Substantia nigra (tissue), 51 donors: ENCODE measurements at places on chromosomes 7 and 10.

GRCh38 chr10:33790521-33791271 is 456.2 kb upstream of the NRP1 start:
- DNase-seq = no peak

- DNase-seq = no peak
Measured at GRCh38 chr7:67588631-67589030, 592.0 kb downstream of the TYW1 start.

DNA sequence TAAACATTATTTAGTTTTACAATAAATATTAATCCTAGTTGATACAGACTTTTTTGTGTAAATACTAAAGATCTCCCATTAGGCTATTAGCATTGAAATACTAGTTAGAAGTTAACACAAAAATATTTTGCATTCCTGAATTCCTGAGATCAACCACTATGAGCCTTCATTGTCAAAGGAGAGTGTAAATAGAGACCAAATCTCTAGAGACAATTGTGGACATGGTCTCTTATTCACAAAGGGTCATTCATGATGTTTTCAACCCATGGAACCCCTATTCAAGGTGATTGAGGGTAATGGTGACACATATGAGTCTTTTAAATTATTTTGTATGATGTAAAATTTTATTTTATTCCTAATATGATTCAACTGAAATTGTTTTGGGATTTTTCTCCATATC is 1454.8 kb upstream of the LRRTM3 start:
- no peak for DNase-seq

DNA sequence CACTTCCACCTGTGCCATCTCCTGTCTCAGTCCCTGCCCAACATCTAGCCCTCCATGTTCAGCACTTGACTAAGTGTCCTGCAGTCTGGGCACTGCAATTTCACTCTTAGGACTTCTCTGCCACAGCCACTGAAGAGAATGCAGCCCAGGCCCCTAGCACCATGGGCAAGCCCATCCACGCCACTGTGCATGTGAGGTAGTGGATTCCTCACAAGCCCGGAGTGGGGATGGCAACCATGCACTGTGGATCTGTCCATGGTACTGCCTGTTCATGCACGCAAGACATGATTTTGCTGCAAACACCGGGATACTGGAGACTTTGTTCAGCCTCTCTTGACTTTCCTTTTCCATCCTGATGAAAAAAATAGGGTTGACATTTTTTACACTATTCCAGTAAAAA is 12.3 kb downstream of the DDC start:
- DNase-seq = no peak

DNA sequence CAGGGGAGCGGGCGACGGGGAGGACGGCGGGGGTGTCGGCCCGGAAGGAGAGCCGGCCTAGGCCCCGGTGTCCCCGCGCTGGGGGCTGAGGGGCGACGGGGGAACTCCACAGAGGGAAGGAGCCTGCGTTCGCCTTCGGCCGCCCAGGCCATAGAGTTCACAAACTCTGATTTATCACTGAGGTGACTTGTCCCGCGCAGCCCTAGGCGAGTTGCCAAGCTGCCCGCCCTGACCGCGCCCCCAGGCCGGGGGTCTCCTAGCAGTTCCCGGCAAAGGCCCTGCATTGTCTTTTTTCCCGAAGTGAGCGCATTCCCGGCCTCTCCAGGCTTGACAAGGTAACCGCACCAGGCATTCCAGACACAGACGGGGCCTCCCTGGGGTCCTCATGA is 2.9 kb upstream of the NKX6-2 start:
- DNase-seq = no peak

- no peak for DNase-seq
Measured at GRCh38 chr10:122525788-122526187, 34.8 kb upstream of the DMBT1 start.
